Activated CD4-positive, CD25-positive, alpha-beta regulatory T cell (primary cell): ENCODE measurements at places on chromosomes 4 and X.

DNA sequence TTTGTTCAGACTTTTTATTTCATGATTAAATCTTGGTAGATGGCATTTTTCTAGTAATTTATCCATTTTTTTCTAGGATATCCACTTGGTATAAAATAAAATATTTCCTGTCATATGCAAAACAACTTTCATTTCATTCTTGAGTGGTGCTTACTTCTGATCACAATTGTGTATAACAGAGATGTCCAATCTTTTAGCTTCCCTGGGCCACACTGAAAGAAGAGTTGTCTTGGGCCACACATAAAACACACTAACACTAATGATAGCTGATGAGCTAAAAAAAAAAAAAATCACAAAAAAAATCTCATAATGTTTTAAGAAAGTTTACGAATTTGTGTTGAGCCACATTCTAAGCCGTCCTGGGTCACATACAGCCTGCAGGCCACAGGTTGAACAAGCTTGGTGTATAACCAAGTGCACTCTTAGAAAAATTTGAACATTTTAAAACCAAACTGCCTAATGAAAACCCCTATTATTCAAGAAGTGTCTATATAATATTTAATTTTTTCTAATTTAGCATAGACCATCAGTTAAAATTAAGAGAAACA, 41.3 kb upstream of the SPP1 start:
- no peak for DNase-seq

GRCh38 chrX:121921258-121921657, 873.8 kb downstream of the GLUD2 start:
- DNase-seq = no peak

DNA sequence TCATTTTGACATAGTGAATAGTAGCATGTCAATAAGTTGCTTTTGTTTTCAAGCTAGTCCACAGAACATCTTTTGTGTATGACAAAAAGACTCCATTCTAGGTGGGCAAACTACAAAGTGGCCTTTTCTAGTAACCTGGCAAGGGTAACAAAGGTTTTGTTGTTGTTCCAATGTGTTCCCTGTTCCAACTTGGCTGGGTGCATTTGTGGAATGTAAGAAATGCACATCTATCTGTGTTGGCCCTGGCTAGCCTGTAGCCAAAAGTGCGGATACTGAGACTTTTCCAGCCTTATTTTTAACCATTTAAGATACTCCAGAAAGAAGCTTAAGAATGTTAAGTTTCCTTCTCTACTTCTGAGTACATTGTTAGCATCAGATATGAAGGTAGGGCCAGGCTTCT, 118.7 kb upstream of the CHRDL1 start:
- no peak for DNase-seq

DNA sequence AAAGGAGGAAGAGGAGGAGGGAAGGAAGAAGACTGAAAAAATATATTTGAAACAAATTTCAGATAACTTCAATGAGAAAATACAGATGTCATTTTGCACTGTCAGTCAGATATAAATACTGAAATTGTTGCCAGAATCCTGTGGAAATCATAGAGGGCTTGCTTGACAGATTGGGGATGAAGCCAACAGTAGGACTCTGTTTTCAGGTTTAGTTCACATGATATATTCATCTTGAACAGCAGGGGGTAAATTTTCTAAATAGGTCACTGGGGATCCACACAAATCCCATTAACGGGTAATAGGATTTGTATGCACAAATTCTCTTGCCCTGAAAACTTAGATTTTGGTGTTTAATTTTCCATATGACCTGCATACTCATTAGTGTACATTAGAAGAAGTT, 103.3 kb upstream of the PCDH18 start:
- no peak for DNase-seq

DNA sequence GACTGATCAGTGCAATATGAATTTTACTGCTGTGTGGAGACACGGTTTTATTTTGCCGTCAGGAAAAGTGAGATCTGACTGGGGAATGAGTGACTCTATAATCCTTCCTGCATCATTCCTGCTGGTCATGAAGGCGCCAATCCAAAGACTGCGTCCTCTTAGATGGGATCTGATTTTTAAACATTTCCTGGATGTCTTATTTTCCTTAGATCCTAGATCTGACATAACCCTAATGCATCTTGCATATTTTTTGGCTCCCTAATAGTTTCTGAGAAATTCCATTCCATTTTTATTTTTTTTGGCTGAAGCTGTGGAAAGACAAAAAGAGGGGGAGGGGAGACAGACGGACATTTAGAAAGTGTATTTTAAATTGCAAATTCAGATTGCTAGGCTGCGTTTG, 454.9 kb upstream of the FAT1 start:
- no peak for DNase-seq

- DNase-seq = no peak
These were observed 476.2 kb downstream of the PCDH19 start for GRCh38 chrX:99933865-99934264.

DNA sequence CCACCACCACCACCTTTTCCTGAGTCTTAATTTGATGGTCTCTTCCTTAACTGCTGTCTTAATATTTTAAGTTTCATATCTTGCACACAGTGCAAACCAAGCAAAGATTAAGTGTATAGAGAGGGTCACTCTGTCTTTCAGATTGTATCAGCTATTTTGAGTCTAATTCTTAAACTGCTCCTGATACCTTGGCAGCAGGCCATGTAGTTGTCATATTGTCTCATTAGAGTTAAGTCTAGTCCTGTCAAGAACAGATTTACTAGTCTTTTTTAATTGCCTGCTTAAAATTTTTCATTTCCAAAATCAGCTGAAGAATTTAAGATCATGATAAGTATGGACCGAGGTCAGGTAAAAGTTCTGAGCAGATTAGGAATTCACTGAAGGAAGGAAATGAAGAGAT, 51.5 kb downstream of the FHIP1A start:
- DNase-seq = no peak

- no peak for DNase-seq
These were observed 67.4 kb downstream of the ENPP6 start for GRCh38 chr4:184150102-184150839.

GRCh38 chrX:23575281-23575680, 92.0 kb upstream of the PRDX4 start:
- DNase-seq = no peak

DNA sequence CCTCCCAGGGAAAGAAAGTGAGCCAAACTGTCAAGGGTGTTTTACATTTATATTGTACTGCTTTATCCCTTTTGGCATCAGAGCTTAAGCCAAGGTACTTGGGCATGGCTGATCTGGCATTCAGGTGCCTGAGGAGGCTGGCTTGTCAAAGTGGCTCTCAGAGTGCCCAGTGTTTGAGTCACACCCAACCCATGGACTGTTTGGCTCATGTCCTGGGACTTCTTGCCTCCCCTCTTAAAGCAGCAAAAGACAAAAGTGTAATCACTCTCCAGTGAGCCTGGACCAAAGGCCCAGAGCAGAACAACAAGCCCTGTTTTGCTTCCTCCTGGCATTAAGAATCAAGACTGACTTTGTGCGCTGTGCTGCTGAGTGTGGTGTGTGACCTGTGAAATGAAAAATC, 311.7 kb upstream of the TAPT1 start:
- no peak for DNase-seq

GRCh38 chr4:3368841-3369760, 72.7 kb upstream of the HGFAC start:
- DNase-seq = no peak

DNA sequence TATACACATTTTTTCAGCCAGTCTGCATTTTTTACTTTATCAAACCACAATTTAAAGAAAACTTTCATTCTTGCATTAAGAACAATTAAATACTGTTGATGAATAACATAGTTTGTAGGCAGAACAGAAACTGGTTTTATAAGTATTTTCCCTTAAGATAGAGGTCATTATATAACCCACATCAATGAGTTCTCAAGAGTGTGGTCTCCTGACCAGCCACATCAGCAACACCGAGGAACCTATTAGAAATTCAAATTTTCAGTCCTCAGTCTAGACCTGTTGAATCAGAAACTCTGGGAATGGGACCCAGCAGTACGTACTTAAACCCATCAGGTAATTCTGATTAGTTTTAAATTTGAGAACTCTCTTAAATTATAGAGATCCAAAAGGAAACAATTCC, 299.6 kb upstream of the ARSJ start:
- no peak for DNase-seq

- DNase-seq = no peak
These were observed at the start of gene YIPF7 for GRCh38 chr4:44651425-44651824. TSS of gene YIPF7 (minus strand) at chr4:44651625. CDS start at chr4:44650100, 1,525 bp downstream.

GRCh38 chr4:123116412-123116811, 194.0 kb upstream of the NUDT6 start:
- DNase-seq = no peak

DNA sequence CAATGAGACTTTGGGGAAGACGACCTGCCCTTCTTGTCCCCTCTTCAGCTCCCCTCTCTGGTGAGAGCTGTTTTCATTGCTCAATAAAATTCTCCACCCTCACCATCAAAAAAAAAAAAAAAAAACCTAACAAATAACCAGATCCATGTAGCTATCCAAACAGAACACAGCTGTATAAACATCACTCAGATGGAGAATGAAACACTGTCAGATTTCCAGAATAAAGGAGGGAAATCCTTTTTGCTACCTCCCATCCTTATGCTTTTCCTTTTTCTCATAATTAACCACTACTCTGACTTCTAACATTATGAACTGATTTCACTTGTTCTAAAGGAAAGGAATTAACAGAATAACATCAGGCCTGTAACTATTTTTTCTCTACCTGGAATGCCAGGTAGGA, 155.6 kb downstream of the PPP4R3C start:
- DNase-seq = no peak

GRCh38 chrX:13220916-13221315, 98.9 kb downstream of the ATXN3L start:
- DNase-seq = no peak
